ENCODE measurements at places on chromosomes 3 and 15.

DNA sequence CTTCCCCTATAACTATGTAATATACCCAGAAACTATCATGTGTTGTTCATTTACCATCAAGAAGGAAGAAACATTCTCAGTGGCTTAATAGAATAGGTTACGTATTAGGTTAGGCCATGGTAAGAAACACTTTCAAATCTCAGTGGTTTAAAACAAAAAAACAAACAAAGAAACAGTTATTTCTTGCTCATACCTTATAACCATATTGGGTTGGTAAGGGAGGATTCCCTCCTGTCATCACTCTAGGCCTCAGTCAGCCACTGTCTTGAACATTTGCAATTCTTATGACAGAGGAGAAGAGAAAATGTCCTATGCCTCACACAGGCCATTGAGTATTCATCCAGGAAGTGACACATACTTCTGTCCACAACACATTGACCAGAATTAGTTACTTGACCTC is 727.7 kb upstream of the NECTIN3 start:
- no peak for DNase-seq

- no peak for DNase-seq
Measured at GRCh38 chr3:14525685-14526631, 14.2 kb downstream of the GRIP2 start.

- DNase-seq, result no peak
Measured at GRCh38 chr3:32440611-32441350, 49.1 kb downstream of the CMTM7 start.

DNA sequence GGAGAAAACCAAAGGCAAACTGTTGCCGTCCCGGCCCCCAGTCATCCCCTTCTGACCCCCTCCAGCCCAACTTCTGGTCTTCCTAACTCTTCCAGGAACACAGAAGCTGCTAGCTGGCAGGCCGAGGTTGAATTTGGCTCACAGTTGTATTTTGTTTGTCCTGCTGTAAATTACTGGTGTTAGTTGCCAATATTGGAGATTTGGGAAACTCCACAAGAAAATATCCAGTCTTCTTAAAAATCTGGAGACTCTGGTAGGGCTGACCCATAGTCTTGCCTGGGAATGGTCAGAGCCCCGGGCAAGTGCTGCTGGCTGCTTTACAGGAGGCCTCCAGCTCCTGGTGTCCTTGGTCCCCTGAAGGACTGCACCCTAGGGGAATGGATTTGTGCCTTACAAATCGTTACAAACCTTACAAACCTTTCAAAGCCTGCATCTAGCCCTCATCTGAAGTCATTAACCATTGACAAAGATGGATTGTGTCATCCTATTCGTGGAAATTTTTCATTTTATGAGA is 112.0 kb upstream of the MCTP2 start:
- no peak for DNase-seq

DNA sequence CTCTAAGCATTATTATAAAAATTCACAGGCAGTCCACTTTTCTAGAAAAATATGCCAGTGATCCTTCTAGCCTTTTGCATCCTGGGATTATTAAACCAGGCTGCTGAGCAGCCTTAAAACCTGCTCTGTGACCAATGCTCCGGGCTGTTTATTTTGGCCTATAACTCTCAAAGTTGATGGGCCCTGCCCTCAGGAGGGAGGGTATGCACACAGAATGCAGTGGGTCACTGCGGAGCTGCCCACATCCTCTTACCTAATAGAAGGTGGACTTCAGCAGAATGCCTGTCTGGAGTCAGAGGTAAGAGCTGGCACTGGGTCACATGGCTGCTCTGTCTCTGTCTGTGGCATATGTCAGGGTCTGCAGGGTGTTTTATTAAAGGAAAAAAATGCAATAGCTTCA is 26.0 kb downstream of the CPNE4 start:
- no peak for DNase-seq

DNA sequence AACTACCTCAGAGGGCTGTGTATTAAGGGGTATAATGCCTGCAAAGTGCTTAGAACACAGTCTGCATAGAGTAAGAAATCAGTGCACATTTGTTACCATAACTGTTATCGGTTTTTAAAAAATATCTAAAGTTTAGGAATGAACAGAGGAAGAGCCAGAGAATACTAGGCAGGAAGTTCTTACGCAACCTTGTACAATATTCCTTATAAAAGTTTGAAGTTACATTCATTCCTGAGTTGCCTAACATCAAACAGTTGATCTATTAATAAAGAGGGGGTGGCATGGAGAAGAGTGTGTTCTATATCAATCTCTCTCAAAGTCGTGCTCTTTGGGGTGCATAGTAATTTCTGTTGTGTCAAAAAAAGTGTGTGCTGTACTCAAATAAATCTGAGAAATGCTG is 22.0 kb upstream of the PHLDB2 start:
- DNase-seq, result no peak

GRCh38 chr3:62566022-62566557 is 192.7 kb upstream of the FEZF2 start:
- no peak for DNase-seq

DNA sequence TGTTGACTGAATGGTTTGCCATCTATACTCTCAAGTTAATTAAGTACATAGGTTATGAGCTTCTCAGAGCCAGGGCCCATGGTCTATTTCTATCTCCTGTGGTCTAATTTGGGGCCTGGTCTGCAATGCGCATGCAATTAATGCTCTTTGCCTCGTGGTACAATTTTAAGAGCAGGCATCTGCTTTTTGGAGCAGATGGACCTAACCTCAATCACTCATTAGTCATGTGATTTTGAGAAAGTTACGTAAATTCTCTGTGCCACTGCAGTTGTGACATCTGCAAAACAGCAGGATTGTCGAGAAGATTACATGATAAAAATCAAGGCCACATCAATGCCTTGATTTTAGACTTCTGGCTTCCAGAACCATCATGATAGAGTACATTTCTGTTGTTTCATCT is 543.7 kb upstream of the ADAMTS9 start:
- DNase-seq, result no peak

DNA sequence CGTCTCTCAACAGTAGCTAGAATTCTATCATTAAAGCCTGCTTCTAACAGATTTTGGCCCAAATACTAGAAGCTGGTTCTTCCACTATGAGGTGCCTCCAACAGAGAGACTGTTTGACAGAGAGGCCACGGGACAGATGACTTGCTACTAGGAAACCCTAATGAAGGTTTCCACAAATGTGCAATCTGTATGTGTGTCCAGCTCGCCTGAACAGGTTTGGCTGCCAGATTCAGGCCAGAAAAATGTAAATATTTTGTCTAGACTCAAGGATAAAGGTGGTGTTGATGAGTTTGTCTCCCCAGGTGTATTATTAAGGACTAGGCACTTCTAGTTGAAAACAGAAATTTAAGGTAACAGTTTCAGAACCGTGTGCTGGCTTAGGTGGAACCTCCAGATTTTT is 91.6 kb upstream of the TRIM42 start:
- no peak for DNase-seq

- DNase-seq, result peak; percentile 46
Measured at GRCh38 chr15:88661041-88661700, 22.4 kb downstream of the ISG20 start.

- no peak for DNase-seq
Measured at GRCh38 chr3:4547799-4548198, 54.7 kb downstream of the ITPR1 start.

- no peak for DNase-seq
Measured at GRCh38 chr15:59223736-59224135, 17.1 kb downstream of the LDHAL6B start.

- no peak for DNase-seq
Measured at GRCh38 chr15:76345583-76345879, 9.0 kb downstream of the ISL2 start.

- DNase-seq, result peak; percentile 81
Measured at GRCh38 chr3:58568572-58569286, 8.5 kb downstream of the FAM107A start.

GRCh38 chr3:174776123-174776522 is 83.0 kb upstream of the NAALADL2 start:
- DNase-seq, result no peak

DNA sequence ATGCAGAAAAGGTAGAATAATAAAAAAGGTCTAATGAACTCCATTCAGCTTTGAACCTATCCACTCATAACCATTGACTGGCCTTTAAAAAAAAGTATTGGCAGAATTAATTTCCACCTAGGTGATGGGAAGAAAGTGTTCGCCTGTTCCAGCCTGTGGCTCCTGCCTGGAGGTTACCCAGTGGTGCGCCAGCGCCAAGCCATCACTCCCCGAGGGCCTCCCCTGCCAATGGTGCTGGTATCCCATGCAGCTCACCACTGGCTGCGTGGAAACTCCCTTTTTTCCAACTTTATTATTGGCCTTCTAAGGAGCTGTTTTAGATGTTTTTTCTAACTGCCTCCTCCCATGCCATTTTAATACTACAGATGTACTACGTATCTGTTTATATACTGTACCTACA is 29.4 kb downstream of the NIPA2 start:
- DNase-seq, result no peak

GRCh38 chr3:55904716-55905115 is 417.6 kb upstream of the WNT5A start:
- DNase-seq, result no peak

DNA sequence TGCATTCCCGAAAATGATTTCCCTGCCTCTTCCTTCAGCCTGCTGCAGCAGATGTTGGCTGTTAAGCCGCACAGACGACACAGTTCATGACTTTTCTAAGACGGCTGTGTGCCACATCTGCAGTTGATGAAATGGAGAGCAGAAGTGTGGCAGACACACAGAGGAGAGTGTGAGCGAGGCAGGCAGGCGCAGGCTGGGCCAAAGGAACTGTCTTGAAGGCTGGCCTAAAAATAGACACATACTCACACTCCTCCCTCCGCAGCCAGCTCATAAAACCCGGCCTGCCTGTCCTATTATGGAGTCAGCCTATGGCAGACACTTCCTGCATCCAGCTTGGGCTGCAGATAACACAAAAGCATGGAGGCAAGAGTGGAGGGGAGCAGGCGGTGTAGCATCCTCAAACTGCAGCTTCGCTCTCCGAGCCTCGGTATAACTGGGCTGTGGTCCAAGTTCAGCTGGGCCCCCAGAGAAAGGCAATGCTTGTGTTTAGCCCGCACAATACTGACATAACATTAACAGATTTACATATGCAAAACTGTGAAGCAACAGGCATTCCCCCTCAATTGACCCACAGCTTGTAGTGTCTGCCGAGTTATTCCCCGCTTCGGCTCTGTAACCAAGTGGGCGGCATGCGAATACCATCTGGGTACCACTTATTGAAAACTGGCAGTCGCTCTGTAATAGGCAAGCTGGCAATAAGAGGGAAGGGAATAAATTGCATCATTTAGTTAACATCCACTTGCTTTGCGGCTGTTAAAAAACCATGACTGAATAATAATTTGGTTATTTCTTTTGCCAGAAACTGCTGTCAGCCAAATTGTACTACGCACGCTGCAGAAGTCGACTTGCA is 40.8 kb downstream of the FOXP1 start:
- peak; percentile 78 for DNase-seq

- DNase-seq, result no peak
Measured at GRCh38 chr3:177482048-177482691, 284.9 kb upstream of the TBL1XR1 start.

DNA sequence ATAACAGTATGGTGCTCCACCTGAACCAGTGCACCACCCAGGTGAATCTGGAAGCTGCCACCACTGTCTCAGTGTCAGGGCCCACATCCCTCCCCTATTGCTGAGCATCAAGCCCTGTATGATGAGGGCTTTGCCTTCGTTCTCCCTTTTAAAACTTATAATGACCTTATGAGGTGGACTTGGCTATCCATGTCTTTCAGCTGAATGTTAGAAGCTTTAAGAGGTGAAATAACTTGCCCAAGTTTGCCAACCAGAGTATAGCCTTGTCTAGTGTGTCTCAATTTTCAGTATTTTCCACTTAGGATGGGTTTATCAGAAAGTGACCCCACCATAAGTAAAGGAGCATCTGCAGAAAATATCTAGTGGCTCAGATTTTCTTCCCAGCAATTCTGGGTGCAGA is 87.8 kb downstream of the SHOX2 start:
- DNase-seq, result no peak

All from coronary artery (tissue), 2 donors.